ENCODE measurements at places on chromosomes 2 and 18. TPM values are rescaled to one million over a fixed set of nuclear protein-coding genes. Genes with fewer than 3 reads are reported as not detected.

GRCh38 chr2:161975062-161975812, 98.8 kb downstream of the DPP4 start:
- no peak for DNase-seq

GRCh38 chr2:10132596-10132995, 10.1 kb downstream of the RRM2 start:
- DNase-seq, result no peak

DNA sequence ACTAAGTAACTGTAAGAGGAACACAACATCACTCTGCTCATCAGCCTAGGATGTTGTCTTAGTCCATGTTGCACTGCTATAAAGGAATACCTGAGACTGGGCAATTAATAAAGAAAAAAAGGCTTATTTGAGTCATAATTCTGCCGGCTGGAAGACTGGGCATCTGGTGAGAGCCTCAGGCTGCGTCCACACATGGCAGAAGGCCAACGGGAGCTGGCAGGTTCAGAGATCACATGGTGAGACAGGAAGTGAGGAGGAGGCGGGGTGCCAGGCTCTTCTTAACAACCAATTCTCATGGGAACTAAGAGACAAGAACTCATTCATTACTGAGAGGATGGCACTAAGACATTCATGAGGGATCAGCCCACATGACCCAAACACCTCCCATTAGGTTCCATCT, 46.8 kb downstream of the EPG5 start:
- no peak for DNase-seq

GRCh38 chr18:74153377-74153776, 5.1 kb downstream of the TIMM21 start:
- DNase-seq, result no peak

- DNase-seq, result no peak
Observed at GRCh38 chr2:46615986-46616485, 136.7 kb downstream of the TMEM247 start.

GRCh38 chr2:214628091-214628490, 181.4 kb downstream of the BARD1 start:
- DNase-seq, result no peak

DNA sequence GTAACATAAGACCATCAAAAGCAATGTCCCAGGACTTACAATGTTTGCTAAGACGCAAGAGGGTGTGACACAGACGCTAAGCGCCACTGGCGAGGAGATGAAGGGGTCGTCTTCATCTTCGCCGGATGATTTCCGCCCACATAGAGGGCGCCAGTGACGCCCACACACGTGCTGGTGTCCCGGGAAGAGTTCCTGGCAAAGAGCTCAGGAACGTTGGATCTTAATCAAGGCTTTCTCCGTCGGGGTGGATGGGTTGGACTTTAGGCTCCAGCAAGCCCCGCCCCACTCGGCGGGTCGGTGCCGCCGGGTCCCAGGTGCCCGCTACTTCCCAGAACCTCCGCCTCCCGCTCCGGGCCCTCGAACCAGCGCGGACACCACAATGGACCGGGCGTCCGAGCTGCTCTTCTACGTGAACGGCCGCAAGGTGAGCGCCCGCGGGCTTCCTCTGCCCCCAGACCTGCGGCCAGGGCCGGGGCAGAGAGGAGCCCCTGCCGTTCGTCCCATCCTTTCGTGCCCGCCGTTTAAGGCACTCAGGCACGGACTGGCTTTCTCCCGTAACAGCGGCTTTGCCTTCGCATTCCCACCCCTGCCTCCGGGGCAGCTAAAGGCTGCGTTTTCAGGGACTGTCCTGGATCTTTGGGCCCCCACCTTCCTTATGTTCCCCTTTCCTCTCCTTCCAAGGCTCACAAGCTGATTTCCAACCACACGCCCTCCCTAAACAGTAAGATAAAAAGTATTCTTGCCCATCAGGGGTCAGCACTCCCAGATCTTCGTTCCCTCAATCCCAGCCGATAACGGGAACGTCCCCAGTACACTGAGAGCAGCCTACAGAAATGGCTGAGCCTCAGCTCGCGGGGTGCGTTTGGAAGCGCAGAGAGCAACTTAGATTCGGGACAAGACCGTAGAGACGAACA, at the start of gene AOX1:
TSS of gene AOX1 (plus strand) at position 285 of the 914 bp plus-strand sequence. CDS start at position 380, 95 bp downstream.
- peak; percentile 77 for DNase-seq

- DNase-seq, result no peak
Observed at GRCh38 chr2:135893374-135893794, 17.1 kb upstream of the MCM6 start.

DNA sequence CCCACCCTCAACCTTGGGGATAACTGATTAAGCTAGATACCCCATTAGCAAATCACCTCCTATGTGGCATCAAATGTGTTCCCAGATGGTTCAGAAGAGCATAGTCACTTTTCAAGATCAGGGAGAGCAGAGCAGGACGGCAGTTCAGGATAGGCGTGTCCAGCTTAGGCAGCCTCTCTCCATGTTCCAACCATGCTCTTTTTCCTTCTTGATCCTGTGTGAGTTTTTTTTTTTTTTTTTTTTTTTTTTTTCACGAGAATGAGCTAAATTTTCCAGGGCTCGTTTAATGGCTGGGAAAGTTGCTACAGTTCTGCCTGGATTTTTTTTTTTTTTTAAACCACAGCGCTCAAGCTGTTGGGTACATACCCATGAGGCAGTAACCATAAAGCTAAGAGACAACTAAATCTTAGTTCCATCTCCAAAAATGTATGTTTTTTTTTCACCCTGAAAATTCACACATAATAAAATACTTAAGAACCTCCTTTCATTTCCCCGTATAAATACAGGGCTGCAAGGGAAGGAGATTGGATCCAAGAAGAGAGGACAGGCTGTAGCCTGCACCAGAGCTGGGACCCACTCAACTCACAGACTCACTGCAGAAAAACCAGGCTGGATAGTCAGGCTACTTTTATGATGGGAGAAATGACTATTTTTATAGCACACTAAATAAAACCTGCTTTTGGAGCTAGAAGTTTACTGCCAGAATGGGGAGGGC, 244.3 kb downstream of the SETBP1 start:
- DNase-seq, result no peak

DNA sequence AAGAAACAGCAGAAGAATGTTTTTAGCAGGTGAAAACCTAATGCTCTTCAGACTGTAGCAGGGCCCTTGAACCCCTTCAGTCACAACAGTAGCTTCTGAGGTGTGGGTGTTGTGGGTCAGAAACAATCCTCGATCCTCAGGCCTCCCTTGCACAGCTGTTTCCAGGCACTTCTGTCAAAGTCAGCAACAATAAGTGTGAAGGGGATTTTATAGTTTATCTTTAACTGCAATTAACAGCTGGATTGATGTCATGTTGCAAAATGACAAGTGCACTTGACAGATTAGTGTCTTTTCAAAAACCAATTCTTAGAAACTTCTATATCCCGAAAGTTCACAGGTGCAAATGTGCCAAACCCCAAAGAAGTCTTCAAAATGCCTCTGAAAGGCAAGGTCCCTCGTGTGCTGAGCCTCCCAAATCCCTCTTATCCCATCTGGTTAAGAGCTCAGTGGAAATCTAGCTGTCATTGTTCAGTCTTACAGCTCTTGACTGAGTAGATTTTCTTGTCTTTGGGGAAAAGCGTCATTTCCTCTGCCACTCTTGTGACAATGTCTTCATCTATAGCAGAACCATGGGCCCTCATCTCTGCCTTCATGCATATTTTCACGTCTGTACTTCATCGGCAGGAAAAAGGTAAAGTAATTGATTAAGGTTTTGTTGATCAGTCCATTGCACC, 29.6 kb downstream of the M1AP start:
- no peak for DNase-seq

- DNase-seq, result no peak
Observed at GRCh38 chr2:83900862-83901261, 558.2 kb downstream of the SUCLG1 start.

GRCh38 chr2:71466301-71467179, 13.2 kb downstream of the DYSF start:
- peak; percentile 66 for DNase-seq

GRCh38 chr2:33775306-33775705, 176.2 kb upstream of the FAM98A start:
- no peak for DNase-seq

DNA sequence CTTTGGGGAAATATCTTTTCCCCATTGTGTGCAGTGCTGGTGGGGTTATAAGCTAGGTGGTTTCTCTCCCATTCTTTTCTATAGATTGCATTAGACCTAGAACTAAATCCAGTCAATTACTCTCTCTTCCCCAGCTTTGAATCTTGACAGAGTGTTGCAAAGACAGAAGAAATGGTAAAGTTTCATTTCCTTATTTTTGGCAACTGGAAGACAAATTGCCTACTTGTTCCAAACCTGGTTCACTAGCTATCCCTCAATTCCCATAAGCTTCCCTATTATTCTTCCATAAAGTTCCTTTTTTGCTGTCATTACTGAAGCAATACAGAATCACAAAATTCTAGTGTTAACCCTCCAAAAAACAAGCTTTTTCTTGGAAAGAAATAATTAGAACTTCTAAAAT, 94.0 kb upstream of the ITGA4 start:
- DNase-seq, result no peak

DNA sequence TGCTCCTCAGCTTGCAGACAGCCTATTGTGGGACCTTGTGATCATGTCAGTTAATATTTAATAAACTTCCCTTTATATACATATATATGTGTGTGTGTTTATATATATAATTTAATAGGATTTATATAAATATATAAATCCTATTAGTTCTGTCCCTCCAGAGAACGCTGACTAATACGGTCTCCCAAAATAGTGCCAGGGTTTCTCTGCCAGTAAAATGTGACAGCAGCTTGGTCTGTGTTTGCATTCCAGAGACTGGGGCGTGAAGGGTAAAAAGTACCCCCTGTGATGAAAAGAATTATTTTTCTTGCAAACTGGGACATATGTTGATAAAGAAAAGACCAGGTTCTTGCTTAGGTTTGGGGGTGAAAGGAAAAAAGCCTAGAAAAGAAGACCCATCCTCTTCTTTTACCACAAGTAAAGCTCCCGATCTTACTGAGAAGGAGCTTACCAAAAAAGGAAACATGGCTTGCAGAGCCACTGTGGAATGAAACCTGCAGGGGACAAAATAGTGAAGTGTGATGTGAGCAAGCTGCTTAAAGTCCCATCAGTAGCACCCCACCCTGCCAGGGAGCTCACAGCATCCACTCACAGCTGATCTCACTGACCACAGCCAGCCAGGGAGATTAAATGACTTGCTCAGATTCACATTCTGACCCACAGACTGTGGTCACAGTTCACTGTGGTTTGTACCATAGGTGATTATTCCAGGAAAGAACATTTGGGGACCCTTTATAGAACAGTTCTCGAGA, 110.9 kb upstream of the RMP24 start:
- DNase-seq, result no peak

DNA sequence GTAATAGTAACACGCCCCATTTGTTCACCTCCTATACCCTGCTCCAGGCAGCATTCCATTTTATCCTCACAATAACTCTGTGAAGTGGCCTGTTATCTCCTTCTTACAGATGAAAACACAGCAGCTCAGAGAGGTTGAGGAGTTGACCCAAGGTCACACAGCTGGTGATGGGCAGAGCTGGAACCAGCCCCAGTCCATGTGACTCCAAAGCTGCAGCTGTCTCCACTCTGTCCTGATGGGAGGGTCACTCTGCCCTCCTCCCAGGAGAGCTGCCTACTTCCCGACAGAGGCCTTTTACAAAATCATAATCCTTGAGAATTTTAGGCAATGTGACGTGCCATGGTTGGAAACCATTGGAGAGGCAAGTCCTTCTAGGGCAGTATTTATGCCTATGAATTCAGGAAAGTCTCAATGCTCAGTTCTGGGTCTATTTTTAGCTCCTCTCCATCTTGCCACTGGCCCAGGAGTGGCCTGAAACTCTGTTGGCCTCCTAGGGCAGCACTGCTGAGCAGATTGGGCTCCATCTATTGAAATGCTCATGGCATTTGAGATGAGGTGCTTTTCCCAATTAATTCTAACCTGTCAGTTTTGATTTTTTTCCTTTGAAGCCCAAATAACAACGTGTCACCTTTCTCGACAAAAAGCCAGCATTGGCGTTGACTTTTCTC, 162.0 kb upstream of the MSH6 start:
- no peak for DNase-seq

- no peak for DNase-seq
Observed at GRCh38 chr2:217568289-217568971, 434.4 kb downstream of the TNS1 start.

GRCh38 chr2:224308272-224308911, 93.5 kb downstream of the FAM124B start:
- DNase-seq, result no peak

HES6 gene
- total RNA-seq, result 52.1 TPM

YES1 gene
- total RNA-seq, result 113 TPM

BUB1 gene
- total RNA-seq, result 115 TPM

UGT1A10 gene
- total RNA-seq, result 0.11 TPM

HOXD8 gene
- not detected for total RNA-seq

TMEM150A gene
- 23.1 TPM for total RNA-seq

TDRD15 gene
- not detected for total RNA-seq

AUP1 gene
- total RNA-seq, result 78.1 TPM

PROM2 gene
- 11.8 TPM for total RNA-seq
